ENCODE measurements at places on chromosomes 2 and 18. TPM values are rescaled to one million over a fixed set of nuclear protein-coding genes. Genes with fewer than 3 reads are reported as not detected.

DPP10 gene
- total RNA-seq = 3.3 TPM

TEKT4 gene
- total RNA-seq = not detected

TUBA4B gene
- not detected for total RNA-seq

SULT1C3 gene
- not detected for total RNA-seq

SAG gene
- total RNA-seq = not detected

AMER3 gene
- total RNA-seq = 0.18 TPM

EMILIN2 gene
- 6.8 TPM for total RNA-seq

BCL11A gene
- 9.6 TPM for total RNA-seq

QPCT gene
- 50.6 TPM for total RNA-seq

DIS3L2 gene
- 42.1 TPM for total RNA-seq

AGAP1 gene
- 43.9 TPM for total RNA-seq

GRCh38 chr2:54475919-54476318, 19.8 kb downstream of the SPTBN1 start:
- DNase-seq = no peak

DNA sequence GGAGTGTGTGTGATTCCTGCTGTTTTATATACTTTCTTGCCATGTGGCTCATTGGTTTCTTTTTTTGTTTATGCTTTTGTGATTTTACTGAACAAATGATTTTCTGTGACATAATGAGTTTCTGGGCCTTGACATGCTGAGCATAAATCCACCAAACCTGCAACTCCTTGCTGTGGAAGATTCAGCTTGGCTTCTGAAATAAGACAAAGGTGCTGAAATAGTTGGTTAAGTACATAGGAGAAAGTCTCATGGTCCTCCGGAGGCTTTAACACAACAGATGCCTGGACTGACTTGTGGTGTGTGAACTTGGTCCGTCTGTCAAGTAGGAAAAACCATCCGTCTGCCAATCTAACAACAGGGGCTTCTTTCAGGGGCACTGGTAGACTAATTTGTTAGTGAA, 315.3 kb upstream of the CXCR4 start:
- DNase-seq = no peak

GRCh38 chr2:161836664-161837063, 212.4 kb downstream of the SLC4A10 start:
- DNase-seq = no peak

DNA sequence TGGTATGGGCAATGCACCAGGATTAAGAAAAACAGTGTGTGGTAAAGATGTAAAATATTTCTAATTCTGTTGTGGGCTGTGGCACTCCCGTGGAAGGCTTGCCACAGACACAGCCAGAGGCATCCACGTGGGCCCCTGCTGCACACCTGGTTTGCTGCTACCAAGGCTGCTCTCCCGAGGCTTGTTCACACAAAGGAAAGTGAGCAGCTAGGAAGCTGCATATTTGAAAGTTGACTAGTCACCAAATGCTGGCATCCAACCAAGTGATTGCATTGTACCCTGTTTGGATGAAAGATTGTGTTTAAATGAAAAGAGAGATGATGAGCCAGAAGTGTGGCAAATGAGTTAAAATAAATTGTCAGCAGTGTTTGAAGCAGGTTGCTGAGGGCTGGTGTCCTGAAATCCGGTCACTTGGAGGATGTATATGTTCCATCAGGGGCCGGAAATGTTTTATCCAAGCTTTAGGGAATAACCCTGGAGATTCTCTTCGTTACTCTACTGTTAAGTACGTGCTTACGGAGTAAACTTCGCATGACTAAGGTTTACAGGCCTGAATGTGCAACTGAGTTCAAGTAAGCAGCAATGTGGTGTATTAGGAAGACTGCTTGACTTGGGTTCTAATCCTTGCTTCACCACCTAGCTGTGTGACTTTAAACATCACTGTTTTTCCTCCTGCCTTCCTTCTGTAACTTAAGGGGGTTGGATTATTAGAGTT, 86.1 kb downstream of the MSH2 start:
- DNase-seq = no peak

DNA sequence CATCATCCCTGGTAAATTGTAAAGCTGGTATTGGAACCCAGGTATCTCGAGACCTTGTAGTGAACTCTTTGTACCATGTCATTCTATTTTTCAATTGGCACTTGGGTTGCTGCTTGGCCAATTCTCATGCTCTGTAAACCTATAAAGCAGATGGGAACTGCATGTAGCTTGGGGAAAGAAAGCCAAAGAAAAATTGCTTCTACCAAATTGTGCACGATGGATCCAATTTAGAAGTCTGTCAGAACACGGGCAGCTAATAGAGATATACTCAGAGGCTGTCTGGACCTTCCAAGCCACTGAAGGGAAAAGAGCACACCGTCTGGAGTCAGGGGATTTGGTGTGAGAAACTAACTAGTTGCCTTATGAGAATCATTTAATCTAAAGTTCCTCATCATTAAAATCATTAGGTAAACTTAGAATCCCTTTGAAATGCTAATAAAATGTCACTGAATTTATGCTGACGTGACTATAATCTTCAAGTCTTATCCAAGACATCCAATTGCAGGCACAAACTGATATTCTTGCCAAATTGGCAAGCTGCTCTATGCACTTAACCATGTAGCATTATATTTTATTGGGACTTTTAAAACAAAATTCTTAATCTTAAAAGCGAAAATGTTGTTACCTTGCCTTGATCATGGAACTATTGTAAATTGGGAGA, 206.8 kb downstream of the DCC start:
- no peak for DNase-seq

- DNase-seq = peak; percentile 92
Observed at GRCh38 chr2:238256594-238257104, 16.8 kb upstream of the HES6 start.

DNA sequence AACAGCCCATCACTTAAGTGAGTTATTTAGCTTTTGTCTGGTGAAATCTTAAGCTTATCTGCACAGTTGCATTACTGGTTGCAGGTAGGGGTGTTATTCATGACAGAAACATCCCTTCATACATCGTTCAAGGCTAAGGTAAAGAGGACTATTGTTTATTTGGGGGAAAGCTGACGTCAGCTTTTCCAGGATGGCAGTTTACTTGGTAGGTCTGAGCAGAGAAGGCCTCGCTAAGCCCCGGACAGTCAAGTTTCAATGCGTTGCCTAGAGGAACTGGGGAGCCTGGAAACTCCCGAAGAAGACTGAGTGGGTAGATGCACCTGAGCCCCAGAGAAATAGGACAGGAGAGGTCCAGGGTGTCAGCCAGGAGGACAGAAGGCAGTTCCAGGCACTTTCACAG, 2.2 kb downstream of the RNU4ATAC start:
- no peak for DNase-seq

GRCh38 chr2:213640738-213641425, 356.6 kb downstream of the SPAG16 start:
- no peak for DNase-seq

GRCh38 chr2:198715302-198715835, 742.4 kb downstream of the SATB2 start:
- no peak for DNase-seq

- DNase-seq = no peak
Observed at GRCh38 chr2:209768557-209768956, 3.1 kb upstream of the UNC80 start.

DNA sequence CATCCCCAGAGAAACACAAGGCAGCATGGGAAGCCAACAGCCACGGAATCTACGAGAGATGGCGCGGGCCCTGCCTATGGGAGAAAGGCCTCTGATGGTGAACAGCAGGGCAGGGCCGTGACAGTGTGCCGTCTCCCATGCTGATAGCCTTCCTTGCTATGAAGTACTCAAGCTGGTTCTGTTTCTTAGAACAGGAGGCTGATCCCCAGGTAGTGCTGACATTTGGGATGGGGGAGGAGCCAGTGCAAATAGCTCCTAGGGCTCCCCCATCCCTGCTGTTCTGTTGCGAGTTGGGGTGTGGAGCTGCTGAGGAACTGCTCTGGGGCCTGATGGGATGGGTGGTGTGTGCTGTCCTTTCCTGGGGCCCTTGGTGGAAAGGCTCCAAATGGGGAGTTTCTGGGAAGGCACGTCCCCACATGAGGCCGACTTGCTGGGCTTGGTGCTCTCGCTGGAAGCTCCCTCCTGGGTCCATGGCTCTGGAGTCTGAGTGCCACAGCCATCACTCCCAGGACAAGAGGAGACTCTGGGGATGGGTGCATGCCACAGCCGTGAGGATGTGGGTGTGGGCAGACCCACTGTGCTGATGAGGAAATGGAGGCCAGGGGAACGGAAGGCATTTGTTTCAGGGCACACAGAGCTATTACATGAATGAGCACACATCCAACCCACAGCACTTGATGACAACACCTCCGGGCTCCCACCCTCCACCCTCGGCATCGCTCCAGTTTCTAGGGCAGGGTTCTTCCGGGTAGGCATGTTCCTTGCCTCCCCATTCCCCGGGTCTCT, 246.8 kb downstream of the HDAC4 start:
- no peak for DNase-seq

- no peak for DNase-seq
Observed at GRCh38 chr2:173990970-173991819, 26.0 kb upstream of the SP3 start.

- DNase-seq = no peak
Observed at GRCh38 chr18:4016391-4017049, 438.6 kb downstream of the DLGAP1 start.

GRCh38 chr2:55148269-55148668, 83.8 kb downstream of the CLHC1 start:
- no peak for DNase-seq

GRCh38 chr2:85951351-85952067, 62.7 kb upstream of the ST3GAL5 start:
- no peak for DNase-seq

GRCh38 chr2:231132129-231132528, 7.3 kb upstream of the HTR2B start:
- no peak for DNase-seq

GRCh38 chr2:1653956-1654695, 90.2 kb downstream of the PXDN start:
- no peak for DNase-seq

DNA sequence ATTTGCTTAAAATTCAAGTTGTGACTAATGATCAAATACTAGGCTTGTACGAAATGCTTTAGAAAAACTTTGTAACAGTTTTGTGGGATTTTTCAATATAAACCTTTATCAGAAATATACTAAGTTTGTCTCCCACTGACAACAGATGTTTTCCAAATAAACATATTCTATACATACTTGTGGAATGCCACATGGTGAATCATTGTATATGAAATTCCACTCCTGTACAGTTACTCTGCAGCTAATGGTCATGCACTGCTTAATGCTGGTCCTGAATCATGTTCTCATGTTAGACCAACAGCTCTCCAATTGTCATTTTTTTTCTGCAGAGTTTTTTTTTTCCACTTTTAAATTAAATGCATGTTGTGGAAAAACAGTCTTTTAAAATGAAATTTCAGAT, 90.1 kb downstream of the DPP4 start:
- no peak for DNase-seq

DNA sequence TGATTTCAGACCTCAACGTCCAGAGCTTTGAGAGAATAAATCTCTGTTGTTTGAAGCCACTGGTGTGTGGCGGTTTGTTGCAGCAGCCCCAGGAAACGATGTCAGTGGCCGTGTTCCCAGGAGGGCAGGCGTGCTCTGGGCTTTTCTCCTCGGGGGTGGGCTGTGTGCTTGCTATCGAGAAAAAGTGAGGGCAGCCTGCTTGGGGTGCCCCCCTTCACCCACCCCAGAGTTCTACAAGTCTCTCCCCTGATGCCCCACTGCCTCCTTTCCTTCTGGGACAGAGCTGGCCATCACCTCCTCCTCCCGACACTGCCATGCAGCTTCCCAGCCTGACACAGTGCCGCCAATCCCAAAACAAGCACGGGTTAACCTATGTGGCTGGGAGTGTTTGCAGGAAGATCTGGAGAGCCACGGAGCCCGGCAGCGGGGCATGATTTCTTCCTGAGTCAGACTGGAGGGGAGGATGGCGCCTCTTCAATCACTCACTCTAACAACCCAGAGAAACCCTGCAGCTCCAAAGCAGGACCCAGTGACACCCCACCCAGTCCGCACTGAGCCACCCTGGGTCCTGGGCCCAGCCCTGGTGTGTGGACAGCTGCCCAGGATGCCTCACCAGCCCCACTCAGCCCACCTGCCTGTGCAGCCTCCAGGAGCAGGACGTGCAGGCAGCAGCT, 213.7 kb upstream of the RAB6C start:
- DNase-seq = no peak

DNA sequence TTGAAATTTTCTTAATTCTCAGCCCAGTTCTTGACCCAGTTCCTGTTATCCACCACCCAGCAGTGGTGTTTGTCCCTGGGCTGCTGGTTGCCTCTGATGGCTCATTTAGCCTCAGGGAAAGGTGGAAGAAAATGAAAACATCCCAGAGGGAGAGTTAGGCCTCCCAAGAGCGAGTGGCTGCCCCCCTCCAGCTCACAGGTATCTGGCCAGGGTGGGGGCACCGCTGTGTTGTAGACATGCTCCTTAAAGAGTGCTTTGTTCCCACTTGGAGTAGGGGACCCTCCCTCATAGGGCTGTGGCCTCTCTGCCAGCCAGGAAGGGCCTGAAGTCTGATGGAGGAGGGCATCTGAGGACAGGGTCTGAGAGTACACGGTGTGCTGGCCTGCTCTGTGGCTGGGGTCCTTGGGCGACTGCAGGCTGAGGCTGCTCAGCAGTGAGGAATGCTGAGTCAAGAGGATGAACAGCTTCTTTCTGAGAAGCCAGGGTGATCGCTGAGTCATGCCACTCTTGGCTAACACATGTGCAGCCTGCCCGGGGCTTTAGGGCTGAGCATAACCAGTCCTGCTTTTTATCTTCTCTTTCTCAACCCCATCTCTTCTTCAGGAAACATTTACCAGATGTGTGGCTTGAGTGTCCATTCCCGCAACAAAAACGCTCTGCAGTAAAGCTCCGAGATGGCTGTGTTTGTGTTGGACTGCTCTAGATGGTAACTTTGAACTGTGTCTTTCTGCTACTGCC, 72.3 kb downstream of the IL1R2 start:
- no peak for DNase-seq

All from endothelial cell (in vitro differentiated cells).